ENCODE measurements at places on chromosomes 16 and 17.
A peak's percentile ranks its signal among the peaks of the same experiment; 100 is the strongest.

- DNase-seq: no peak
Observed at GRCh38 chr17:62933501-62934385, 32.3 kb upstream of the TANC2 start.

GRCh38 chr17:80698297-80698696, 153.7 kb downstream of the RPTOR start:
- no peak for DNase-seq

DNA sequence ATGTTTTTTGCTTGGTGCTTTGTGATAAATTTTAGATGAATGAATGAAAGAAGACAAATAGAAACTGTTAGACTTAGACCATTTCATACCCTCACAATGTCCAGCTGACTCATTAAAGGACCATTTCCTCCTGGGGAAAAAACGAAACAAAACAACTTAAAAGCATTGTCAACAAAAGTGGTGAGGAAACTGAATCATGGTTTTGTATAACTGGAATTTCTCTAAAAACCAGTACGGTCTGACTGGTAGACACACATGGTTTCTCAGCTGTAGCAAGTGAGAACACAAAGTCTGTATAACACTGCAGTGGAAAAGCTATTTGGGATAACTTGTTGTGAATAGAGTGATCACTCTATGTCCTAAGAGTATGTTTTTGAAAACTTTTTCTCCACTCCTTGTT, 5.3 kb upstream of the DDX52 start:
- no peak for DNase-seq

- no peak for DNase-seq
Observed at GRCh38 chr17:77526259-77526711, 385.5 kb downstream of the SEC14L1 start.

GRCh38 chr17:69630056-69630635, 215.6 kb downstream of the MAP2K6 start:
- no peak for DNase-seq

DNA sequence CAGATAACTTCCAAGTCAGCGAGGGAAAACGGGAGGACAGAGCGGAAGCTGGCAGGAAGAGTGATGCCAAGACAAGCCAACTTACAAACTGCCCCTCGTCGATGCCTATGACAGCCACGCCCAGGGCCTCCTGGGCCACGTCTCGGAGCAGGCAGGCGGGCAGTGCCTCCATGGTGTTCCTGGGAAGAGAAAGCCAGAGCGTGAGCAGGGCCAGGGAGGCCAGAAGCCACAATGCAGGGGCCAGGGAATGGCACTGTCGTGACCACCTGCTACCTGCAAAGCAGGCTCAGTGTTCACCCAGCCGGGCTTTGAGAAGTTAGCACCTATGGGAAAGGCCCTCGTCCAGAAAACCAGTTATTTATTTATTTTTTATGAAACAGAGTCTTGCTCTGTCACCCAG, 4.3 kb downstream of the TK1 start:
- no peak for DNase-seq

GRCh38 chr17:34261568-34262337, 6.7 kb downstream of the CCL2 start:
- DNase-seq: peak; percentile 57

DNA sequence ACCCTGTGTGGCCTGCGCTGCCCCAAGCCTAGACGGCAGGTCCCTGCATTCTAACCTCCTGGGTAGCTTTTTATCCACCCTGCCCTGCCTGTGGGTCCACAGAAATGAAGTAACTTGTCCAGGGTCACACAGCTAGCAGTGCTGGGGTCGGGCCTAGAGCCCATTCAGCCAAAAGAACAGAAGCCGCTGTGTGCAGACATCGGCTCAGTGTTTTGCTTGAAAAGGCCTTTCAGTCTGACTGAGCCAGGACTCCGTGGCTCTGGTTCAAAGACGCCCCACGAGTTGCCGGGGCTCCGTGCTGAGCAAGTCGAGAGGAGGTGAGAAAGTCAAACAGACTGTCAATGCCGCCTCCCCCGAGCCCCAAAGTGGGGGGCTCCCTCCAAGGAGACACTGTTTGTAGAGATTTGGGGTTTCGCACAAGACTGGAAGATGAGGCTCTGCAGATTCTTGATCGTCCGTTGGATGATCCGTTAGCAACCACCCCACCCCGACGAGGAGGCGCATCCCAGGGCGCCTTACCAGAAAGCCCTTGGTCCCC, 226.2 kb downstream of the NTN1 start:
- no peak for DNase-seq

- DNase-seq: no peak
Observed at GRCh38 chr17:250487-251300, 69.2 kb upstream of the DOC2B start.

- DNase-seq: no peak
Observed at GRCh38 chr16:85625053-85625452, 11.9 kb downstream of the GSE1 start.

DNA sequence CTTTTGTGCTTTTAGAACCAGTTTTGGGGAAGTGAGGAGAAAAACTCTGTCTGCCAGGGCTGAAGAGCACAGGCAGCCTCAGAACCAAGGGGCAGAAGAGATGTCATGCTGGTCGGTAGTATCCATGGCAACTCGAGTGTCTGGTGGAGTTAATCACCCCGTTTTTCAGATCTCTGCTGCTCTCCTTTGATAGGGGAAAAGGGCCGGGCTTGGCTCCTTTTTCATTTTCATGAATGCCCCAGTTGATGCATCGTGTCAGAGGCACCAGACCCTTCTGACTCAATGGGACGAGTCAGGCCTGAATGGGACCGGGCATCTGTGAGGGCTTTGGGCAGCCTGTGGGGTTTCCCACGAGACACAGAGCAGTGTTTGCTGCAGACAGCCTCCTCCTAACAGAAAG, 304.6 kb downstream of the ABCC12 start:
- no peak for DNase-seq

DNA sequence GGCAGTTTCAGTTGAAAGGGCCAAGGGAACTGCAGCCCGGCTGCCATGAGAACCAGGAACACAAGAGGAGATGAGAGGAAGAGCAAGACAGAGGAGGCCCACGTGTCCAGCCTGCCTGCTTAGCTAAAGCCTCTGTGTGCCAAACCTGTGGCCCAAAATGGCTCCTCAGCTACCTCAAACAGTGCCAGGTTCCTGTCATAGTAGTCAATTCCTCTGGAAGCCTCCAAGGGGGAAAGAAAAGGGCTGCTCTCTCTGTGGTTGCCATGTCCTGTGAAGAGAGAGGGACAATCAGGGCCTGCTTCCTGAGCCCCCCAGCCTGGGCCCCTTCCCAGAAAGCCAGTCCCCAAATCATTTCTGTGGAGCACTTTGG, 5.2 kb downstream of the SLC12A4 start:
- no peak for DNase-seq

- no peak for DNase-seq
Observed at GRCh38 chr17:72033334-72033733, 87.5 kb upstream of the SOX9 start.

All from T-helper 1 cell (primary cell).